ENCODE measurements at places on chromosomes 4 and X.

GRCh38 chr4:61493041-61493440, 292.9 kb downstream of the ADGRL3 start:
- ATAC-seq = no peak

DNA sequence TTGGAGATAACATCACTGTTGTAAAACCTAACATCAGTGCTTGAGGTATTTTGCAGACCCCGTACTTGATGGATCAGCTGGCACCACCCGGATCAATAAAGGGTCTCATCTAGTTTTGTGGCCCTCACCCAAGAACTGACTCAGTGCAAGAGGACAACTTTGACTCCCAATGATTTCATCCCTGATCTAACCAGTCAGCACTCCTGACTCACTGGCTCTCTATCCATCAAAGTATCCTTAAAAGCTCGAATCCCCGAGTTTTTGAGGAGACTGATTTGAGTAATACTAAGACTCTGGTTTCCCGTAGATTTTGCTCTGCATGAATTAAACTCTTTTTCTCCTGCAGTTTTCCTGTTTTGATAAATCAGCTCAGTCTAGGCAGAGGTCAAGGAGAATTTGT, 2498.1 kb downstream of the PCDH7 start:
- ATAC-seq = no peak

DNA sequence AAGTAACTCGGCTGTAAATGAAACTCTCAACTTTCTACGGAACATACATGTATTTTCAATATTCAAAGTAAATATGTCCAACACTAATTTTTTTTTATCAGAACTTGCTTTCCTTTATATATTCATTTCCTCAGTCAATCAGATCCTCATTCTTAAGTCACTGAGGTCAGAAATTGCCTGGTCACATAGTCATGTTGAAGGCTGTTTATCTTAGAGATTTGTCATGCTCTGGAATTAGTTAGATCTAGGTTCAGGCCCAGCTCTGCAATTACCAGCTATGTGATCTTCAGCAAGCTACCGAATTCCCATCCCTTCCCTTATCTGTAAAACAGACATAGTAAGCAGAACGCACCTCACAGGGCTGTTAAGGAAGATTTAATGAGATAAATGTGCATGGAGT, 228.8 kb downstream of the SPCS3 start:
- no peak for ATAC-seq

- no peak for ATAC-seq
Observed at GRCh38 chr4:39228377-39228776, 46.0 kb downstream of the WDR19 start.

GRCh38 chrX:39820938-39821708, 276.6 kb downstream of the BCOR start:
- peak; percentile 37 for ATAC-seq

DNA sequence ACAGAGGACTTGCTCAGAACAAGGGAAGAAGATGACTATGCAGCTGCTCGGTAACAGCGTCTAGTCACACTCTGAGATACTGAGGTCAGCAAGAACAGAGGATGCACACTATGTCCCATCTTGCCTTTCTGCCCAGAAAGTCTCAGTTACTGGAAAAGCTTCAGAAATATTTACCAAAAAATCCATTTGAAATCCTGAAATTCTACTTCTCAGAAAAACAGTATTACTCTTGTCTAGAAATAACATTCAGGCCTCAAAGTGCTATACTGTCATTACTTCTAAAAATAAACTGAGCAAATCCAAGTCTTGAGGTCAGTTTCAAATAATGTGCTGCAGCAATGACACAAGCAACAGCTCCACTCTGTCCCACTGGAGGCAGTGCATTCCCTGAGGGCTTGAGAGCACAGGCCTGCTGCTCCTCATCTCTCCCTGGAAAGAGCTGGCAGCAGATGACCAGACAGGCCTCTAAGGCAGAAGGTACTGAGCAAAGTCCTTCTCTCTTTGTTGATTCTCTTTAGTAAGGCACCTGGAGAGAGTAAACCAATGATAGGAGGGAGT, 76.9 kb downstream of the CAMK2D start:
- ATAC-seq = peak; percentile 74

GRCh38 chr4:30948653-30949052, 228.5 kb downstream of the PCDH7 start:
- ATAC-seq = no peak

- ATAC-seq = no peak
Observed at GRCh38 chr4:41456559-41457101, 81.3 kb upstream of the LIMCH1 start.

- ATAC-seq = peak; percentile 34
Observed at GRCh38 chrX:9340598-9341290, 124.1 kb upstream of the TBL1X start.

- no peak for ATAC-seq
Observed at GRCh38 chr4:45120163-45120562, 393.8 kb upstream of the GNPDA2 start.

DNA sequence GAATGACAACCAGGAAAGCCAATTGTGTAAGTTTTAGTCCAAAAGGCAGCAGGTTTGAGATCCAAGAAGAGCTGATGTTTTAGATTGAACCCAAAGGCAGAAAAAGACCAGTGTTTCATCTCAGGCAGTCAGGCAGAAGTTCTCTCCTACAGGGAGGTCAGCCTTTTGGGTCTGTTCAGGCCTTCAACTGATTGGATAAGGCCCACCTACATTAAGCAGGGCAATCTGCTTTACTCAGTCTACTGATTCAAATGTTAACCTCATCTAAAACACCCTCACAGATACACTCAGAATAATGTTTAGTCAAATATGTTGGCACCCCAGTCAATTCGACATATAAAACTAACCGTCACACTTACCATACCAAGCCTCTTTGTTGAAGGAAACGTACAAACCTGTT, 134.2 kb upstream of the NEIL3 start:
- no peak for ATAC-seq

GRCh38 chr4:8917868-8918783, 46.5 kb upstream of the HMX1 start:
- peak; percentile 53 for ATAC-seq

DNA sequence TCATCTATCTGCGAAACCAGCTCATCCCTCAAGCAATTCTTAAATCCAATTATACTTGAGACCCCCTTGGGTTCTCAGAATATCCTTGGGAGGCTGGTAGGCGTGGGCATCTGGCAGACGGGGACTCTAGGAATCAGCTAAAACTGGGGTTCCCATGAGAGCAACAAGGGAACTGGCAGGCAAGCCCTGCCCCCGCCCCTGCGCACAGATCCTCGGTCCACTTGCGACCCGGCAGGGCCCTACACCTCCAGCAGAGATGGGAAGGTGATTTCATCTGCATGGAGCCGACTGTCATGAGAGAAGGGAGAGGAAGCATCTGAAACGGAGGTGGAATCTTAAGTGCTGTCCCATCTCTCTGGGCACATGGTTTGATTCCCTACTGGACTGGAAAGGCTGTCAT, 9.9 kb upstream of the C4orf50 start:
- no peak for ATAC-seq

DNA sequence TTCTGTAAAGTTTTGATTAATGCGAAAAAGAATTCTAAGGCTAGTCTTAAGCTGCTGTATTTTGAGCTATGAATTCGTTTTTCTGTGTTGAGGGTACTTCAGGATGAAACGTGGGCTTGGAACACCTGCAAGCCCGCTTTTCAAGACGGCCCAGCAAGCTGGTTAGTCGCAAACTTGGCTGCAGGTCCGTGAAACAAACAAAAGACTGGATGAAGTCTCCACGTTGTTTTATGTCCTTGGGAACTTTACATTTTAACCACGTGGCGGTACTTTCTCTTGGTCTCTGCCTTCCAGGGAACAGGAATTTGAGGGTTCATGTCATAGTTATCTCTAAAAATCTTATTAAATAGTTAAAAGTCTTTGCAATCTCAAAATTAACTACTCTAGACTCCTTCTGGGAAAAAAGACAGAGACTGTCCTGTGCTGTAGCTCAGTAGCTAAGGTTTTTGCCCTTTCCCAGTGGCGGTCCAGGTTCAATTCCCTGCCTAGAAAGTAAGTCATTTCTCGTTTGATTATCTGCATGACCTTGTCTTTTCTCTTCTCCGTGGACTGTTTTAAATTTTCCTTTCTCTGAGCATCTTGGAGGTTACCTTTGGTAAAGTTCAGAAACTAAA, 21.0 kb downstream of the TENM3 start:
- no peak for ATAC-seq

DNA sequence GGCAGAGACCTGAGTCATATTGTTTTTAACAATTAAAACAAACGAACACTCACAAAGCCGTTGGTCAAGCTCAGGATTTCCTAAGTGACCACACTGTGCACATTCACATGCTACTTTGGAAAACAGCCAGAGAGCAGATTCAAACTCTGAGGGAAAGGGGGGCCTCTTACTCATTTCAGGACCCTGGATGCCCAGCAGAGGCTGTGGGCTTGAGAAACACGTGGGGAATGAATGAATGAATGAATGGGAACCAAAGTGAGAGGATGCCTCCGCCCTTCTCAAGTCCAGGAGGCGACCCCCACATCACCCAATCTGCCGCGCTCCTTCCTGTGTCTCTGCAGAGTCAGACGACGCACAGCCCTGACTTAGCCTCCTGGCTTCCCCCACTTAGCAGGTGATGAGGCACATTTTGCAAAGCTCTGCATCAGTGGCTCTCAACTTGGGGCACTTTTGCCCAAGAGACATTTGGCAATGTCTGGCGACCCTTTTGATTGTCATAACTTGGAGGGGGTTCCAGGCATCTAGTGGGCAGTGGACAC, 76.0 kb downstream of the ABLIM2 start:
- ATAC-seq = no peak

DNA sequence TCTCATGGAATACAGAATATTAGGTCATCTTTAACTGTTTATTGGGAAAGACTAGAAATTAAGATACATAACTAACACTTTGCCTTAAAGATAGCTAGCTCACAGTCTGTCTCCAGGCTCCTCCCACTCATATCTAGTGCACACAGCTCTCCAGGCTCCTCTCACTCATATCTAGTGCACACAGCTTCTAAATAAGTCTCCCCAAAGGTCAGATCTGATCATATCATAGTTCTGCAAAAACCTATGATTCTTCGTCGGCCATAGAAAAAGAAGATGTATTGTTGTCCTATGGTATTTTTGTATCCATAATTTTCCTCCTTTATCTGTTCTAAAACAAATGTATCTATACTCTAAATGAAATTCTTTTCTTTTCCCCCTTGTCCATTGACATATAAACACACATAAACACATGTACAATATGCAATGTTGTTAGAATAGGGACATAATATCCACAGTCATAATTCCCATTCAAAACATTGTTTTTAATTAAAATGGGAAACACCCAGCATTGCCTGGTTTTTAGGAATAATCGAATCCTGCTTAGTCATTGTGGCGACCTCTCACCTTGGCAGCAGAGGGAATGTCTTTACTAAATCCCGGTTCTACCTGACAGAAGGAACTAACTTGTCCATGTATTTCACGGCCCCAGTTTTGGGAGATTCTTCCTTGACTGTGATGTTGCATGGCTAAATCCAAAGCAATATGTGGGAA, 1282.0 kb downstream of the PCDH7 start:
- no peak for ATAC-seq

Measured in activated CD4-positive, CD25-positive, alpha-beta regulatory T cell treated with anti-CD3 and anti-CD28 coated beads, Interleukin-2, amount 50 U/mL, for 24 hours (primary cell).